ENCODE measurements at places on chromosomes 6 and 20.

DNA sequence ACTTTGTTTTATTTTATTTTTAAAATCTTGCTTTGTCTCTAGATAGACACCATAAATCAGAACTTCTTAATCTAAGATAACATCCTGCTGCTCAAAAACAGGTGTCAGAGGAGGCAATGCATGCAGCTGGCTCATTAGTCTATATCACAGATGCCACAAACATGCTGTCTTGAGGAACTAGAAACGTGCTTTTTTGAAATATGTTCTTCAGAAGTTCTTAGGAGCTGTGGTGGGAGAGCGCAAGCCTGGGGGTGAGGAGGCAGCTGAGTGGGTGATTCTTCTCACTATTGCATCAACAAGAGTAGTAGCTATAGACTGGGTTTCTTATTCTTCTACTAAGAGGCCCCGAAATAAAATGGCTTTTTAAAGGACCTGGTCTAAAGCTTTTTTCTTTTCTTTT lies 23.4 kb downstream of the IL22RA2 start:
- no peak for DNase-seq

- no peak for DNase-seq
Measured at GRCh38 chr6:55877283-55877682, 1.9 kb upstream of the BMP5 start.

DNA sequence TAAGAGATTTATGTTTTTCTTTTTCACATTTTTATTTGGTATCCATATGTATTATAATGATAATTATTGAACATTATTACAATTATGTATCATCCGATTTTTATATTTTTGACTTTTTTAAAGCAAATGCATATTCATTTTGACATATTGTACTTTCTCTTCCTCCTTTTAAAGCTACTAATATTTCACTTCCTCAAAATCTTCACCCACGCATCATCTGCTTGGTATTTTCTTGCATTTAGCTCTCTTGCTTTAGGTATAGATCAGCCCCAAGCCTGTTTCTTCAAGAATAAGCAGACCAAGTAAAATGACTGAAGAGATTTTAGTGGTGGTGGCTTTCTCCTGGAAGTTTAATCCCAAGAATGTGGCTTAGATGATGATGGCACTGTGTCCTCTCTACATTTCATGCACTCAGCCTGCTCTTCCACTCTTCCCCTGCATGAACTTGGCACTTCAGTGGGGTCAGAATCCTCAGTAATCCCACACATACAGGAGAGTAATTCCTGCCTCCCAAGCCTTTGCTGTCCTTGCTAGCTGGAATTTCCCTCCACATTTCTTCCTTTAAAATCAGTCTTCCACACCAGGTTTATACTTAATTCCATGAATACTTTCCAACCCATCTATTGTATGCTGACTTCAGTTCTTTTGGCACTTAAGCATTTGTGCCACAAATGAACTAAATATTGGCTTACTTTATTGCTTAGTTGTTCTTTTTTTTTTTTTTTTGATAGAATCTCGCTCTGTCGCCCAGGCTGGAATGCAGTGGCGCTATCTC lies 8.2 kb downstream of the NCOA7 start:
- no peak for DNase-seq

- no peak for DNase-seq
Measured at GRCh38 chr6:25405442-25405841, 126.3 kb downstream of the CARMIL1 start.

DNA sequence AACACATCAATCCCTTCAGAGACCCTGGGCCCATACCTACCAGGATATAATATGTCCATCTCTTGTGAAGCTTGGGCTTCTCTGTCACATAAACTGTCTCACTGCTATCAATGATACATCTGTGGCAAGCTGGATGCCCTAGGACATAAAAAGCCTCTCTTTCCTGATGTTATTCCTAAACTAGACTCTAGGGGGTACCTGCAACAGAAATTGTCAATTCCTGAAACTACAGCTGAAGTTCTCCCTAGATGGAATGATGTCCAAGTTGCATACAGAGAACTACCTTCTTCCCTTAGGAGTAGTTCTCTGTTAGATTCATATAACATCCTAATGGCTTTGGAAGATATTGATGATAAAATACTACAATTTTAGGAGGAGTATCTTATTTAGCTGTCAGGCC lies 35.8 kb downstream of the TBX18 start:
- no peak for DNase-seq

DNA sequence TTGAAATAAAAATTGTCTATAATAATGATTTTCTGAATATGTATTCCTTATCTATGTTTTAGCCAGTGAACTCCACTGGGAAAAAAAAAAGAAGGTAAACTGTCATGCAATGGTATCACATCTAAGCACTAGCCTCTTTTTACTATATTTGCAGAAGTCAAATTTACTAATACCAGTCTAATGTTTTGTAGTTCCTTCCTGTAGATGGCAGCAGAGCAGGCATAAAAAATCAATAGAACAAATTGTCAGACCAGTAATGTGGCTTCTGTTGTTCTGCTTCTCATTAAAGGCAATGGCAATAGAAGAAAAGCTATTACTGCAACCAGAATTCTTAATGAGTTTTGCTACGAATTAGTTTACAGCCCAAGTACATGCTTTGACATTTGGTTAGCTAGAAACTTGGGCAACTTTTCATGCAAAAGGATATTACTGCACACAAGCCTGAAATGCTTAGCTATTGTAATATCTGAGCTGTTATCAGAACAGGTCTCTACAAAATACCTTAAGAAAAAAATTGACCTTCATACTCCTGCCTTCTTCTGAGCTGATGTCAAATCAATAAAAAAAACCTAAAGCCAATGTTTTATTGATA lies 476.9 kb downstream of the KHDRBS2 start:
- DNase-seq: peak; percentile 19

DNA sequence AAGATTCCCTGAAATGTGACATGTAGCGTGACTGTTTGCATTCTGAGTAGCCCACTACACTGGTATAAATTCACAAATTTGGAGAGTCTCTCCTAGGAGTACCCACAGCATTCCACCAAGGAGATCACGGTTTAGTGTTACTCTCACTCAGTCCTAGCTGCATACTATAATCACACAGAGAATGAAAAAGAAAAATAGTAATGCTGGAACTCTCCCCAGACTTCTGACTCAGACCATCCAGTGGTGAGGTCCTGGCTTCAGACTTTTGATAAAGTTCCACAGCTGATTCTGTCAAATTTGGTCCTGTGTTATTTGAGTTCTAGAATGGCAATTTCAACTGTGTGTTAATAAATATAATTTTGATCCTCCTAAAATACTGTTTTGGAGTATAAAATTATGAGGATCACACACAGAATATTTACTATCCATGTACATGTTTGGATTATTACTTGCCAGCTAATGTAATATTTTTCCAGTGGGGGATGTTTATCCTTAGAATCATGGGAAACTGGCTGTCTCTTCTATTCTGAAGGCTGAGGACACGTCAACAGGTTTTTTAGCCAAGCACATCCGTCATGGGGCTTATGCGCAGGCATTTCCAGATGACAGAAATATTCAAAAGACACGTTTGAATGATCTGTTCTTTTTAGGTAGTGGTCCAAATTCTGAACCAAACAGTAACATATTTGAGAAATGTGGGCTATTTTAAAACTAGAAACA lies 5.1 kb upstream of the KIAA0408 start:
- DNase-seq: no peak

All from NCI-H2227 treated with DMSO at 0.1 percent for 48 hours (cell line).